ENCODE measurements at places on chromosomes 5 and 9.

GRCh38 chr9:136782452-136782851 is 8.7 kb upstream of the TMEM141 start:
- DNase-seq = no peak

GRCh38 chr9:112912636-112913035 is 22.0 kb upstream of the SLC46A2 start:
- no peak for DNase-seq

DNA sequence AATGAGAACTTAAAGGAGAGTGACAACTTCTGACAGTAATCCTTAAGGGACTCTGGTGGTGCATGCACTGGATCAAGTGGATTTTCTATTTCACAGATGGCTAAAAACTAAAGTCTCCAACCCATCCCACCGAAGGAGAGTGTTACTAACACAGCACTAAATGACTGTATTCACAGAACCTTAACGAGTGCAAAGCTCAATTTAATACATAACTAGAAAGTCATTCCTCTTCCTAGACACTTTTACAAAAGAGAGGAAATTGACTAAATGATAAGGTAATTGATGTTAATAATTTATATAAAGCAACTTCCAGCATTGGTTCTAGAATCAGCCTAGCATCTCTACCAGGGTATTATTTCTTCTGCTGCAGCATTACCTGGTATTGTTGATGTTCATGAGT is 189.8 kb downstream of the ADAMTS12 start:
- DNase-seq = no peak

DNA sequence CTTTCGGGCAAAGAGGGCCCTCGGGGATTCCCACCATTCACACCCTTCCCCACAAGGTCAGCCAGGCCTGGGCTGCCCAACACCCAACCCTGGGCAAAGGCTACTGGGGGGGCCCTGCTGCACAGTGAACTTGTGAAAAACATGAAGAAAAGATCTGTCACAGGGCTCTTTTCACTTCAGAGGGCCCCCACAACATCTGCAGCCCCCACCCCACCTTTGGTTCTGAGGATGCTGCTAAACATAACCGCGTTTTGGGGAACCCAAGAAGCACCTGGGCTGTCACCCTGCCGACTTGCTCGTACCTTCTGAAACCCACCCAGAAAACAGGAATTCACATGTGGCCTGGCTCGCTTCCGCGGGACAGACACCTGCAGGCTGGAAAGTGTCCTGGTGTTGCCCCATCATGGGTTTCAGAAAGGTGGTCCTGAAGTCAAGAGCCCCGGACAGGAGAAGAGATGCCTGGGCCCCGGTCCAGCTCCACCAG is 29.3 kb downstream of the B4GALT1 start:
- no peak for DNase-seq

GRCh38 chr5:167832609-167833008 is 458.8 kb upstream of the WWC1 start:
- no peak for DNase-seq

- DNase-seq = no peak
These were observed 603 bp downstream of the PPIP5K2 start for GRCh38 chr5:103120607-103121200.

DNA sequence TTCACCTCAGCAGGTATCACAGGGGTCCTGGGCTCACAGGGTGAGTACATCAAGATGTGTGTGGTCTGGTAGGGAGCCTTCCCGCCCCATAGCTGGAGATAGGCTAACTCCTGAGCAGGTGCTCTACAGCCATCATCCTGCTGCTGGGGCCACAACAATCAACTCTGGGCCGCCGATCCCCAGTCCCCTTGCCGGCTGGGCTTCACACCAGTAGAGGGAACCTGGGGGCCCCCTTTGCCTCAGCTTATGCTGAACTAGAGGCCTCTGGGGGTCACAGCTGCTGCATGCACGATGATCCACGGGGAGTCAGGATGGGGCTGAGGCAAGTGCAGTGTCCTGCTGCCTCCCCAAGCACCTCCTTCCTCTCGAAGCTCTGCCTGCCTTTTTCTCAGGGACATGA is 46.5 kb downstream of the IRF1 start:
- no peak for DNase-seq

GRCh38 chr9:80550181-80550580 is 978.4 kb downstream of the TLE4 start:
- DNase-seq = no peak

DNA sequence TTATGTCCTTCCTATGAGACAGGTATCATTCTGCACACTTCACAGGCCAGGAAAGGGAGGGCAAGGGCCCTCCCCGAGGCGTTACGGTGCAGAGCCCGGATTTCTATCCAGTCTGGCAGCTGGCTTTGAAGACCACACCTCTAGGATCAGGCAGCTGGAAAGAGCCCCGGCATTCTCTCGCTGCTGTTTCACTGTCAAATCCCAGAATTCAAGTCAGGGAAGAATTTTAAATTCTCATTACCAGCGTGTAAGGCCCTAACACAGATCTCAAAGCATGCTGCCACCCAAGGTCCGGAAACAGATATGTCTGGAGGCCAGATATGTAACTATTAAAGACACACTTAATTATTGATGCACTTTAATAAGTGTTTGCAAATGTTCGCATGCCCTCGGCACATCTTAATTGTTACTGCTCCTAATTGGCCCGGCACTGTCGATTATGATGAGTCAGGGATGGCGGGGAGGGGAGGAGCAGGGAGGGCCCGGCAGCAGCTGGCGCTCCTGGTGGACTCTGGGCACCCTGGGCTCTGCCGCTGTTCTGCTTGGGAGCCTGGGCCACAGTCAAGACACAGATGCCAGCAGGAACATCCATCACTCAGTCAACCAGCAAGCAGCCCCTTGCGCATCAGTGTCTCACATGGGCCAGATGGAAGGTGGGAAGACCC is 76.3 kb upstream of the BARHL1 start:
- DNase-seq = no peak

- DNase-seq = no peak
These were observed 121.4 kb upstream of the CACNA1B start for GRCh38 chr9:137756045-137756744.

DNA sequence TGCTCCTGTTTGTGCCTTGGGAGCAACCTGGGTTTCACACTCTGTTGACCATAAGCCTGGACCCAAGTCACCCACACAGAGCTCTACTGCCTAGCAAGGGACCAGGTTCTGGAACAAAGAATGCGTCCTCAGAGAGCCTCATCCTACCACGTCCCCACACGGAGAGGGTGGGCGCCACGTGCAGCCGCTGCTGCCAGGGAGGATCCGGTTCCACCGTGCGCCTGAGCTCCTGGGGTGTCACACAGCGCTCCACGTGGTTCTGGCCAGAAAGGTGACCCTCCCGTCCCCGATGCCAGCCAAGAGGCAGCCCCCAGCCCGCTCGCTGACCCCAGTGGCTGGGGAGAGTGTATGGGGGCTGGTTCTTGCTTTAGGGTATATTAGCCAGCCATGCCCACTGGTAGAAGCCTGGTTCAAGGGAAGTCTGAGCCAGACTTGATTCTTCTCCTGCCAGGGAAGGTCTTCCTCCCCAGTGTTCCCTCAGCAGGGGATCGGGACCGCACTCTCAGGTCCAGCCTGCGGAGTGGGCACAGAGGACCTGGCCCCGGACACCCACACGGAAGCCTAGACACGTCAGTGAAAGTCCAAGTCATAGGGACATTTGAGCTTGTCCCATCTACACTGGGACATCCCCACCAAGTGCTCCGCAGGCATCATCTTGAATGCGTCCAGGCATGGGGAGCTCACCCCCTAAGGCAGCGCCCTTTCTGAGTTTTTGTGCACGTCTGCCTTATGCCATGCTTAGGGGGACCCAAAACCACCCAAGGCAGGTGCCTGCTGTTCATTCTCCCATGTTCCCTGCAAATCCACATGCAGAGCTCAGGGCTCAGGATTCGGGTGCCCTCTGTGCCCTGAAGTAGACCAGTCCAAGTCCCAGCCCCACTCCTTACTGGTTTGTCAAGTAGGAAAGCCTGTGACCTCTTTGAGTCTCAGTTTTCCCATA is 2.4 kb downstream of the FCN1 start:
- DNase-seq = no peak

Data from DMS153 (cell line).